RPMI8226 (cell line): ENCODE measurements at places on chromosomes 5 and 9.

DNA sequence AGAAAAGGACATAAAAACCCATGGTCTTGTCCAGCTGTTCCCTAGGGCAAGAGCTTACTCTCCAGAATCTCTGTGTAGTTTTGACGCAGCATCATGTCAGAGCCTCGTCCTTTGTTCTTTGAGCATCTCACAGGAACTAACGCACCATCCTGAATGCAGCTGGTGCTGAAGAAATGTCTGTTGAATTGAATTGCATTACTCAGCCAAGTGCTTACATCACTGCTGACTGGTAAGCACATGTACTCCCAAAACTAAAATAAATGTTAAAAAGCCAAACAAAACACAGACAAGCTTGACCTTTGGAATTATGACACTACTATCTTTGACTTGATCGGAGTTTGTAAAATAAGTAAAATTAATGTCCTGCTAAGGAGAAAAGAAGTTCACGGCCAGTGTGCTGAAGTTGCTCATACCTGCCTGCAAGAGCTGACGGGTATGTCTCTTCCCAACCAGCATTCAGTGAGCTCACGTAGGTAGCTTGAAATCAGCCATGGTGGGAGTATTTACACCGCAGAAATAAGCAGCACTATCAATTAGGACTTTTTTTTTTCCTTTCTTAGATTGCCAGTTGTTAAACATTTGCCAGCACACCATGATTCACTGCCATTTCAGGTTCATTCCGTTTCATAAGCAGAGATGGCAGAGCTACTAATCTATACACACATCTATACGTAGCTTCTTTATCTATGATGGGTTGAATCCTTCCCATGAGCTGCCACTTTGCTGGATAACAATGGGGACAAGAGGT lies 310.6 kb upstream of the MSX2 start:
- DNase-seq: no peak

GRCh38 chr9:7788772-7789171 lies 10.8 kb downstream of the DMAC1 start:
- DNase-seq: no peak

GRCh38 chr9:87292449-87293191 lies 205.0 kb upstream of the DAPK1 start:
- no peak for DNase-seq

- no peak for DNase-seq
Observed at GRCh38 chr9:94782355-94783101, 56.0 kb downstream of the AOPEP start.

DNA sequence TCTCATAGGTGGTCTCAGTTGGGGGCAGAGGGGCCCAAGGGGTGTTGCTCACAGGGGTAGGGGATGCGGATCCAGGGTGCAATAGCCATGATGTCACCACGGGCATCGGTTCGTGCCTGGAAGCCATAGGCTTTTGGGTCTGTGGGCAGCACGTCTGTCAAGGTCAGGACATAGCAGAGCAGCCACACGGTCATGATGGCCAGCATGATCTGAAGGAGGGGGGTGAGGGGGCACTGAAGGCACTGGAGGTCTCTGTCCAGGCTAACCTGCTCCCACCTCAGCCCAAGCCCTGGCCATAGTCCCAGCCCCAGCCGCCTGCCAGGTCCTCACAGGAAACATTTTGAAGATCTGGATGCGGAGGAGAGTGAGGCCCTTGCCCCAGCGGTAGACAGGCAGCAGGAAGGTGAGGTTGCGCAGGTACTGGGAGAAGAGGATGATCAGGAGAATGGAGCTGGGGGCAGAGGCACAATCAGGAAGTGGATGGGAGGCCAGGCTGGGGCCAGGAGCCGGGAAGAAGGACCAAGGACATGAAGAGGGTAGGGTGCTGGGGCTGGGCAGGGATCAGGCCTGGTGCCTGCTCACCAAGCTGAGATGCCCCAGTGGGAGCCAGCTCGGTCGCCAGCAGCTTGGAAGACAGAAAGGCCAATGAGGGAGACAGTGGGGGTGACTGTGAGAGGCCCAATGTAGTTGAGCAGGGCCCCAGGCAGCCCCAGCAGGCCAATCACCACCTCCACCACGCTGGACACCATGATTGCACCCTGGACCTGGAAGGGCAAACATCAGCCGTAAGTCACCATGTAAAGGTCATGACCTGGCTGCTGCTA lies 3.3 kb downstream of the SLC23A1 start:
- DNase-seq: no peak

DNA sequence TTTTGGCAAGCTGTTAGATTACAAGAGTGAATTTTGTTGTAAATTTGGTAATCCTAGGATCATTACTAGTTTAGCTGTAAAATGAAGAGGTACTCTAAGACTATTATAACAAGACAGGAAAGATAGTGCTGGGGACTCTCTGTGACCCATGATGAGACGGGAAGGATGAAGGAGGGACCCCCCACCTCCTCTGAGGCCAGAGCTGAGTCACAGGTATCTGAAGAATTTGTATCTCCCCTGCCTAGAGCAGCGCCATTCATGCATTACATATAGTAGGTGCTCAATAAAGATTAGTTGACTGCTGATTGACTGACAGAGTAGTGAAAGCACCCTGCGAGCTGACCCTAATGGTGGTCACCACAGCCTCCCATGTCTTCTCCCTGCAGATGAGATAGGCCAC lies 202.8 kb downstream of the SNX18 start:
- no peak for DNase-seq

GRCh38 chr5:172815631-172816030 lies 18.4 kb upstream of the ERGIC1 start:
- DNase-seq: no peak

DNA sequence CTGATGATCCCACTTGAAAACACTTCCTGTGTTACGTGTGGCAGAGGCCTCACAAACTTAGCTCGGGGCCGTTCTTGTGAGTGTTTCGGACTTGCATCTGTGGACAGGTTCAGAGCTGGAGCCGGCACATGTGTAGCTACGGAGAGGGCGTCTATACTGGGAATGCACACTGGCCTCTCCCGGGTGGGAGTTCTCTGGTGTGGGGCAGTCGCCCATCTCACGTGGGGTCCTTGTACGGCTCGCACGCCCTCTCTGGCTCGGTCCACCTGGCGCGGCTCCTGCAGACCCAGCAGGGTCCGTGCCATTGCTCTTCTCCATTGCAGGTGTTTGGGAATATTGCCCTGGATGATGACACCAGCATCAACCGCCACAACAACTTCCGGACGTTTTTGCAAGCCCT lies 197.9 kb downstream of the CACNA1B start:
- no peak for DNase-seq
